Astrocyte of the spinal cord (primary cell): ENCODE measurements at places on chromosomes 6 and 20.

DNA sequence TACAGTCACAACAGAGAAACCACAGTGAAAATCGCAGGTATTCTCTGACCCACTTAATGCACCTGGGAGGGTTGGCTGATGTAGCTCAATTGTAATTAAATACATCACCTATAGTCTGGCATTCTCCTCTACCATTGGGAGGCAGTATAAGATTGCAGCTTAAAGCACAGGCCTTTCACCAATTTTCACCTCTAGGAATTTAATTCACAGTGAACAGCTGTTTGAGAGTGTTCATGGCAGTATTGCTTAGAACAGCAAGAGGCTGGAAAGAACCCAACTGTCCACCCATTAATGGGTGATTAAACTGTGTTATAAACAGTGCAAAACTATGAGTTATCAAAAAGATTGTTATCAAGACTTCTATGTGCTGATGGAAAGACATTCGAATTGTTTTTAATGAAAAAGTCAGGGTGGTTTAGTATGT lies 2.0 kb downstream of the EDEM2 start:
- peak; percentile 56 for DNase-seq

DNA sequence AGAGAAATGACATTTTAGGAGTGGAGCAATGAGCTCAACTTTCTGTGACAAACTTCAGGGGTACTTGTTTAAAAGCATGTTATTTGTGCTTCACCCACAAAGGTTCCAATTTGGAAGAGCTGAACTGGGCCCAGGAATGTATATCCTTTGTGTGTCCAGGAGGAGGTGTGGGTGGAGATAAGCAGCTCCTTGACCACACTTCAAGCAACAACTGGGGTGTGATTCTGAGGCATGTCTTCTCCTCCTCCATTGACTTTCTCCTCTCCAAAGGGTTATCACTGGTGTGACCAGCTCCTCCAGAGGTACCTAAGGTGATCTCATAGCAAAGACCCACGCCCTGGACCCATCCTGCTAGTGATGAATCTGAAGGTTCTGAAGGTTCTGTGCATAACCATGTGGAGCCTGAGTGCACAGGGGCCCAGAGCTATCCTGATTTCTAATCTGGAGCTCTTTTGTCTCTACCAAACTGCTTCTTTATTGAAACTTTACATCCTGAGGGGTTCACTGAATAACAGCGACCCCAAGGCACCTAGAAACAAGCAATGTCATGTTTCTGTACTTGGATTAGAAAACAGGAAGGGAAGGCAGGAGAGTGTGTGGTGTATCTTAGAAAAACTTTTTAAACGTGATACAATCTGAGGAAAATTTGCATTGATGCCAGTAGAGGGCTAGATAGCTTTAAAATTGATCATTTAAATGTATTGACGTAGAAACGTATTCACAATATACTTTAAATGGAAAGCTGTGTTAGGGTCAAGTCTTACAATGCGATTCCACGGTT lies 60.9 kb upstream of the CD93 start:
- DNase-seq = no peak

DNA sequence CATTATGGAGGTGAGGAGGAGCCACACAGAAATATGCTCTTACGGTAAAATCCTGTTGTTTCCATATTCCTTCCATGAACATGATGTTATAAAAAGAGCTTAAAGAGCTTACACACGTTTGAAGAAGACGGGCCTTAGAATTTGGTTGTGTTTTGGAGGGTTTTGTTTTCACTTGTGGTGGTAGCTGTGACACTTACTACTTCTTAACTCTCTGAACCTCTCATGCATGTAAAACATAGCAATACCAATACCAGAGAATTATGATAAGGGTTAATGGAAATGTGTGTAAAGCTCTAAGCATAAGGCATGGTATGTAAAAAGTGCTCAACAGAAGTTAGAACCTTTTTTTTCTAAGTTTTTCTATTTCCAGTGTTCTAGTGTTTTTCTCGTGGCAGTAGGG lies 256.1 kb upstream of the KCNQ5 start:
- DNase-seq = no peak

DNA sequence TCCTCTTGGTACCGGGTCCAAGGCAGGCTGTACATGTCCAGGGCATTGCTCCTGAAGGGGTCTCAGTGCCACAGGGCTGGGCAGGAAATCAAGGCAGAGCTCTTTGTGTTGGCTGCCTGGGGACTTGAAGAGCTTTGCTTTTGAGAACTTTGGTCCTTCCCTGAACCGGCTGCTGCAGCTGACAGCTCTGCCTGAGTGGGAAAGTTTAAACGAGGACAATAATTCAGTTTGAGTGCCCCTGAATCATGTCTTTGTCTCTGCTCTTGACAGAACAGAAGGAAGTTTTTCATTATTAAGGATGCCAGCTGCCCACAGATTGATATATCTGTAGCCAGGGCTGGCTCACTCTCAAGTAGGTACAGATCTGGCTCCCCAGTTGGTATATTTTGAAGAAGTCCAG lies 56.1 kb downstream of the ANKRD6 start:
- DNase-seq = no peak

DNA sequence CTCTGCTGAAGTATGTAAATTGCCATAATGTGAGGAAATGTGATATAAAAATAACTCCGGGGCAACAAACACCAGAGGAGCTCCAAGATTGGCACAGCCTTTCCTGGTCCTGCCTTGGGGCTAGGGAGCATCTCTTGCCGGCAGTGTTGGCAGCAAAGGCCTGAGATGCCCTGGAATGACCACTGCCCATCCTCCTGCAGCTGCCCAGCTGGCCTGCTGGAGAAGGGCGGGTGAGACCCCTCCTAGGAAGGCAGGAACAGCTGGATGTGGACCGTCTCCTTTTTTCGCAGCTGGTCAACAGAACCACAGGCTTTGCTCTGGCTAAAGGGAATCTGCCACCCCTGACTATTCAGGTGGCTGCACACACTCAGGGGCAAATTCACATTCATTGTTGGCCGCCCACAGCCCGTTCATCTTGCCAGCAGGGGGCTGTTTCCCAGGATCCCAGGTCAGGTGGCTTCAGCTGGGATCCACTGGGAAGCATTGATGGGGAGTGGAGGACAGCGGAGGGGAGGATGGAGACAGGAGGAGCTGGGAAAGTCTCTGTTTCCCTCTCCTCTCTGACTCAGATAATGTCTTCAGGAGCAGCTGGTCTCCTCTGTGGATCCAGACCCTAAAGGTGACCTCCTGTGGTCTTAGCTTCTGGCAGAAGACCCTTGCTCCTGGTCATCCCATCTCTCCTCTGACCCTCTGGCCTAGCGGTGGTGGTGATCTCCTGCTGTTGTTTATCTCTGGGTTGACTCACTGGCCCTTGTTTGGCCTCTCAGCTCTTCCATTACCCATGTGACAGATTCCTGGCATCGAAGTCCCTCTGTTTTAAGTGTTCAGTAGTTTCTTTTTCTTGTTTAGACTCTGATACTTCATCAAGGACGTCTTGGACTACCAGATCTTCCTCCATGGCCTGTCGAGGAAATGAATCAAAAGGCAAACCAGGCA lies 336.7 kb downstream of the DHX35 start:
- DNase-seq = no peak

DNA sequence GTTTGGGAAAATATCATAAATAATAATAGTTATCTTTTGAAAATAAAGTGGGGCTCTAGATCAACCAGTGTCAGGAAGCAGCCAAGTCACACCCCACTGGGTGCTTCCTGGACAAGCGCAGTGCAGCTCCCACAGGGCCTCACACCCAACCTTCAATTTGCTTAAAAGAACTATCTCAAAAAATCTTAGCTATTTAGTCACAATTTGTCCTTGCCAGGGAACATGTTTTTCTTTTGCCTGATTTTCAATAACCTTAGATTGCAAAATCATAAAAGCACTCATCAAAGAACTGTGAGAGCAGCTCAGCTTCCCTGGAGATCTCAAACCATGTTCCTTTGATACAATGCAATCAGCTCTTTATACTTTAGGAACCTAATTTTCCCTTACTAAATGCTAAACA lies 1.6 kb upstream of the NCOA7 start:
- DNase-seq = no peak

DNA sequence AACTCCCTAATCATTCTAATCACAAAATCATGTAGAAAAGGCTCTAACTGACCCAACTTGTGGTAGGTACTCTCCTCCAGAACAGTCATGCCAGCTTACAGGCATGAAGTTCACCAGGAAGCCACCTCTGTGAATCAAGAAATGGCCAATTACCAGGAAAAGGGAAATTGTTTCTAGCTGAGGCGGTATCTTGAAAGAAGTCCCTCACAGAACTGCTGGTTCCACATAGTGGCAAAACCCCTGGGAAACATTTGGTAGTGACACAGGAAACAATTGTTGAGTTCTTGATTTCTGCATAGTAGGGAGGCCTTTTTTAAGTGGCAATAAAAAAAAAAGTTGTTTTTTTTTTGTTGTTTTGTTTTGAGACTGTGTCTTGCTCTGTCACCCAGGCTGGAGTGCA lies 3.4 kb upstream of the ZHX3 start:
- DNase-seq = no peak

GRCh38 chr20:36862857-36863668 lies 12.9 kb upstream of the TLDC2 start:
- DNase-seq = no peak

DNA sequence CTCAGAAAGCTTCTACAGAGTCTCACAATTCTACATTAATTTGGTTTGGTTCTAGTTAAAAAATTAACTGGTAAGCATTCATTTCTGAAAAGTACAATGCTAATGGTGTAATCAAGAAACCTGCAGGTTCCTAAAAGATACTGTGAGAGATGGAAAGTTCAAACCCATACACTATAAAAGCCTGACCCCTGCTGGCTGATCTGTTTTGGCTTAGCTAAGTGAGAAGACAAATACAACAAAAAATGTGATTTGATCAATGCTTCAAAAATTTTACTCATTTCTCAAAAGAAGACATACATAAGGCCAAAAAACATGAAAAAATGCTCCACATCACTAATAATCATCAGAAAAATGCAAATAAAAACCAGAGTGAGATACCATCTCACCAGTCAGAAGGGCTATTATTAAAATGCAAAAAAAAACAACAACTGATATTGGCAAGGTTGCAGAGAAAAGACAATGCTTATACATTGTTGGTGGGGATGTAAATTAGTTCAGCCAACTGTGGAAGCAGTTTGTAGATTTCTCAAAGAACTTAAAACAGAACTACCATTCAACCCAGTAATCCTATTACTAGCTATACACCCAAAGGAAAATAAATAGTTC lies 102.8 kb downstream of the MOXD1 start:
- DNase-seq = peak; percentile 53

GRCh38 chr20:13101706-13102105 lies 92.9 kb downstream of the SPTLC3 start:
- peak; percentile 33 for DNase-seq

GRCh38 chr20:4165984-4166725 lies 150.8 kb upstream of the RNF24 start:
- no peak for DNase-seq

DNA sequence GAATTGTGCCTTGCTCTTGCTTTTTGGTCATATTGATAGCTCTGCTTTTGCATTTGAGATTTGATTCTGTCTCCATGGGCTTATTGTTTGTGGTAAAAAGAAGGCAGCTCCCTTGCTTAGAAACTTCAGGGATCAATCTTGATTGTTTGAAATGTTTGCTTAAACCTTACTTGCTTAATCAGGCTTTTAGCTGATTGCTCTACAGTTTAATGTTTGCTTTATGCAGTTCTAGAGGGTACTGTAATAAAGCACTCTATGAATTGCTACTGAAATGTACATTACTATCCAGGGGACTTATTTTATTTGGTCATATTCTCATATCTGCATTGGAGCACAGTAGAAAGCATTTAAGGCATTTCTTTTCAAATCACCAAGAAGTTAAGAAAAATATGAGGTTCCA lies 545.4 kb upstream of the HS3ST5 start:
- DNase-seq = no peak

DNA sequence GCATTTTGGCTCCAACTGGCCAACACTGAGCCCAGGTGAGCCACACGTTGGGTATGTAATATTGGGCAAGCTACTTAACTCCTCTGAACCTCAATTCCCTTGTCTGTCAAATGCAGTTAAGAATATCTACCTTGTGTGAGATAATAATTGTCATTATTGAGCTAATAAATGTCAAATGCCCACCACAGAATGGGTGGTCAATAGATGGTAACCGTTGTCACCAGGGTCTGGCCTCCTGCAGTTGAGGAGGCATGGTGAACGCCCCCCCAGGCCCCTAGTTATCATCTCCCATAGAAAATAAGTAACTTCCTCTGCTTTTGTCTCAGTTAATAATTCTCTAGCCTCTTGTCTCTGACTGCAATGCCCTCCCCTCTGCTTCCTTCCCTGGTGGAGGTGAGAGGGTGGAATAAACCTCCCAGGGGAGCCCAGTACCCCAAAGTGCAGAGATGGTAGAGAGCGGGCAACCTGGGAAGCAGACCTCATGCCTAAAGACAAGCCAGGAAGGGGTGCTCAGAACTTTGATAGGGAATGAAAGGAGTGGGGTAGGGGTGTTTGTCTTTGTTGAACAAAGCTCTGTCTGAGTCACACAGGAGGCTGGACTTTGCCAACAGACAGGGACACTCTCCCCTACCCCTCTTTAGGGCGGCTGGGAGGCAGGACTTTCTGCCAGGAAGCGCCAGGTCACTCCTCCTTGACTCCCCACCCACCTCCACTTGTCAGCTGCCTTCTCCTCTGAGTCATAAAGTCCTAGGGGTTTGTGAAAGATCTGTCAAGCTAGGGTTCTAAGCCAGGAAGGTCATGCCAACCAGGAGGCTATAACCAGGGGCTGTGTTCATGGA lies 1.3 kb upstream of the UNC5CL start:
- DNase-seq = no peak

DNA sequence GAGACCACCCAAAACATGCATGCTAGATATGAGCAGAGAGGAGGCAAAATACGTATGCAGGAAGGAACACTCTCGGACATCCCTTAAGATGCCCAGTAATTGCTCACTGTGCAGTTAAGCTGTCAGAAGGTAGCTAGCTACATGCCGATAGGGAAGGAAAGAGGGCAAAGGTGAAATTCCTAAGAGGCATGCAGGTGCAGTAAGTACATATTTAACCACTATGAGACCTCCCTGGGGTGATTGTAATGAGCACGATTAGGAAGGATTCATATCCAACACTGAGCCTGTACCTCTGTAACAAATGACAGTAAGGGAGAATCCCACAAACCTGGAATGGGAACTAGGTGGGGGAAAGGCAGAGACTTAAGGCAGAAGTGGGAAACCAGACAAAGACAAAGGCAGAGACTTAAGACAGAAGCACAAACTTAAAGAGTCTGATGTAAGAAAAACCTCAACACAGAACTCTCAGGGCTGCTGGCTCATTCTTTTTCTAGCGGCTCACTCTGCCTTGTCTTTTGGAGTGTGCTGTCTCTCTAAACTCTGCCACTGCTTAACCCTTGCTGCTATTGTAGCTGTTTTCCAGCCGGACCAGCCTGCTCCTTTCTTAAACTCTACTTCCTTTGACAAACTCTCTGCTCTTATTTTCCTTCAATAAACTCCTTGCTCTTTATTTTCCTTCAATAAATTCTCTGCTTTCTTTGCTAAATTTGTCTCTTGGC lies 148.1 kb downstream of the UBE3D start:
- DNase-seq = peak; percentile 18

- no peak for DNase-seq
These were observed 46.8 kb downstream of the MAP7 start for GRCh38 chr6:136503303-136504029.

GRCh38 chr6:167472880-167473279 lies 148.0 kb downstream of the TTLL2 start:
- DNase-seq = no peak

GRCh38 chr20:3247638-3248037 lies 8.6 kb upstream of the SLC4A11 start:
- DNase-seq = no peak
